Astrocyte of the hippocampus (primary cell): ENCODE measurements at places on chromosomes 1 and 21.

GRCh38 chr1:205690122-205690756 is 9.9 kb upstream of the SLC45A3 start:
- no peak for DNase-seq

- peak; percentile 71 for DNase-seq
Observed at GRCh38 chr1:30727824-30728223, 4.4 kb upstream of the MATN1 start.

- DNase-seq = no peak
Observed at GRCh38 chr1:222772996-222773379, 36.0 kb downstream of the FAM177B start.

GRCh38 chr1:206770531-206771337 is at the start of gene IL19:
Gene IL19 (plus strand): TSS chr1:206770773. CDS start chr1:206836663, 65,890 bp downstream.
- DNase-seq = peak; percentile 75

DNA sequence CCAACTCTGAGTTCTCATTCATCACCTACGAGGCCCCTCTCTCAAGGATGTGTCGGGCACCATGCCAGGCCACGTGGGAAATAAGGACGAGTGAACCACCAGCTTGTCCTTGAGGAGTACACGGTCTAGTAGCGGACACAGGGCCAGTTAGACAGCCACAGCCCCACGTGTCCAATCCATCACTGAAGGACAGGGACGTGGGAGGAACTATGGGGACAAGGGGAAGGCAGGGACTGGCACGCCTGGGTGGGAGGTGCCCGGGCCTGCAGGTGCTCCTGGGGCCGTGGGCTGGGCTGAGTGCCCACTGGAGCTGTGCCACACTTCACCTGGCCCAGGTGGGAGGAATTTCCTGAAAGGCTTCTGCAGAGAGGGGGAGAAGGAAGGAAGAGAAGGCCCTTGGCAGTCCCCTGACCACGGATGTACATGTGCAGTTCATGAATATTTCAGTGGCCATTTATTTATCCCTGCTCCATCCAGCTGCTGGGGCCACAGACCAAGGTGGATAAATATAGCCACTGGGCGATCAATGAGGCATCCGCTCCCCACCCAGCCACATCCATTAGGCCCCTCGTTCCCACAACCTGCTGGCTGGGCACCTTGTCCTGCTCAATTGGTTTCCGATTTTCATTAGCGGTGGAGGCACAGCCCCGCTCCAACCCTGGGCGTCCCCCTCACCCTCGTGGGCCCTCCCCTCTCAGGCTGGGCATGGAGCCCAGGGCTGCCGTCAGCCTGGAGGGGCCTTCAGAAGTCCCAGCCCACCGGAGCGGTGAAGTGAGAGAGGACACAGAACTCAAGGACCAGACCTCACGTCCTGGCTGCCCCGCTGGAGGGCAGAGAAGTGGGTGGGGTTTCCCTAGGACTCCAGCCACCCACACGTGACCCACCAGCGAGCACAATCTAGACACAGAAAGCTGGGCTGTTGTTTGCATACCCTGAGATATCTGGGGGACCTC is 59.5 kb downstream of the CASZ1 start:
- no peak for DNase-seq

DNA sequence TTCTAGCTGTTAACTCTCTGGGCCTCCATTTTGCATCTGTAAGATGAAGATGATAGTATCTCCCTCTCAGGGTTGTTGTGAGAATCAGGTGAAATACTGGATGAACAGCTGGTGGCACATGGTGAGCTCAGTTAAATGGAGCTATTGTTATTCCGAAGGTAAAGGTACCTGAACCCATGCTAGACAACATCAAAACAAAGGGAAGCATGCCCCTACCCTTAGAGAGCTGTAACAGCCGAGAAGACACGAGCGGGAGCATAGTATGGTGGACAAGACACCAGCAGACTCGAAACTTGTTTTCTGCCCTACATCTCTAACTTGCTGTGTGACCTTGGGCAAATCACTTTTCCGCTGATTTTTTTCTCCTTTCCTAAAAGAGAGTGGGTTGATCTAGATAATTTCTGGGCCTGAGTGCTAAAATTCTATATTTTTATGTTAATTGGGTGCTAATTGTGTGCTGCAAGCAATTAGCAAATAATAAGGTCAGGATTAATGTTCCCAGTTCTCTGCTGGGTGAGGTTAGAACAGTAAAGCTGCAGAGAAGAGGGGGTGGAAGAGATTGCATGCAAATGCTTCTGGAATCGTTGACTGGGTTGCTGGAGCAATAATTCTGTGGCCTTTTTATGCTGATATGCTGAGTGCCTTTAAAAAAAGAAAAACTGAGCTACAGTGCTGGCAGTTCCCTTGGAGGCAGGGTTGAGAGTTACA is 10.8 kb downstream of the TMEM200B start:
- DNase-seq = no peak

DNA sequence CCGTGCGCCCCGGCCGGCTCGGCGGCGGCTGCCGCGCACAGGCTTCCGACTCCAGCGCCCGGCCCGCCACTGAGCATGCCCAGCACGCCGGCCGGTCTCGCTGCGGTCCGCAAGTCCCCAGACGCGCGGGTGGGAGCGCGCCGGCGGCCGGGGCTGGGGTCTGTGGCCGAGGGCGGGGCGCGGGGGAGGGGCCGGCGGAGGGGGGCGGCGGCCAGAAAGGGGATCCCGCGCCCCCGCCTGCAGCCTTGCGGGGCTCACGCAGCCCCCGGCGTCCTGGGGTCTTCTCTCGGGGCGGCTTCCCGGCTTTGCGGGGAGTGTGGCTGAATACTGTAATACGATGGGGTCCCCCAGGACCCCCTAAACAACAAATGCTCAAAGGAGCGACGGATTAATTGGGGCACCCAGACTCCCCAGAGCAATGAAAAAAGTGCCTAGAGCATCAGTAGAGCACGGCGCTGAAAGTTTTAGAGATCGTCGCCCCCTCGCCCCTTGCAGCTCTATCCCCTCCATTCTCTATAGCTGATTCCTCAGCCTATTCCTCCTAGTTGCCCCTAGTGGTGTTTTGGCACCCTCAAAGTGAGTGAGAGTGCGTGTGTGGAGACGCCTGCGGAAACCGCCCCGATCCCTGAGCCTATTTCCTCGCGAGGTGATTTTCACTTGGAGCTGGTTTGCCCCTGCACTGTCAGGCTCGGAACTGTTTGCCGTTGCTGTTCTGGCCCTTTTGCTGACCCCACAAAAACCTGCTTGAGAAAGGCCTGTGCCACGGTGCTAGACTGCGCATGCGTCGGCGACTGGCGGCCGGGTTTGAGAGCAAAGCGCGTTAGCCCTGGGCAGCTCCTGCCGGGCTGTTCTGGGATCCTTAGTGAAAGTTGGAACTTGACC is at the start of gene VAV3:
VAV3 (minus strand) TSS at position 71 of the 882 bp plus-strand sequence. CDS start 311 bp downstream, outside the sequence.
- DNase-seq = peak; percentile 84

GRCh38 chr1:91345395-91346005 is 59.1 kb downstream of the HFM1 start:
- DNase-seq = peak; percentile 33
